ENCODE measurements at places on chromosomes 13 and 19. TPM values are rescaled to one million over a fixed set of nuclear protein-coding genes. Genes with fewer than 3 reads are reported as not detected.
A peak's percentile ranks its signal among the peaks of the same experiment; 100 is the strongest.

FOXO1 gene
- total RNA-seq, result 0.17 TPM

FOXA3 gene
- total RNA-seq, result 4.5 TPM

PALM gene
- 30.0 TPM for total RNA-seq

RNF17 gene
- total RNA-seq, result not detected

PPAN gene
- total RNA-seq, result 77.4 TPM

RFPL4A gene
- 0.49 TPM for total RNA-seq

DNA sequence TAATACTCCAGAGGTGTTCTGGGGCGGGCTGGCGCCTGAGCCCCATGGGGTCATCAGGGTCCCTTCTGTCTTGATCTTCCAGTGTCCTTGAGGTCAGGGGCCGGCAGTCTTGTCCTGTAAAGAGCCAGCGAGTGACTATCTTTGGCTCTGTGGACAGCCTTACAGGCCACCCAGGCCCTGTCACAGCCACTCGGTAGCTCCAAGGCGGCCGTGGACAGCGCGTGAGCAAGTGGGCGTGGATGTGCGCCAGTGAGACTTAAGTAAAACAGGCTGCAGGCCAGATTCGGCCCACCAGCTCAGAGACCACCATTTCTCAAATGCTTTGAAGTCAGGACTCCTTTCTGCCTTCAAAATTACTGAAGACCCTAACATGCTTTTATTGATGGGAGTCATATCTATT is 3.7 kb downstream of the ZNF444 start:
- DNase-seq, result no peak

GRCh38 chr13:77729502-77730221 is 32.2 kb downstream of the SLAIN1 start:
- DNase-seq, result peak; percentile 31

DNA sequence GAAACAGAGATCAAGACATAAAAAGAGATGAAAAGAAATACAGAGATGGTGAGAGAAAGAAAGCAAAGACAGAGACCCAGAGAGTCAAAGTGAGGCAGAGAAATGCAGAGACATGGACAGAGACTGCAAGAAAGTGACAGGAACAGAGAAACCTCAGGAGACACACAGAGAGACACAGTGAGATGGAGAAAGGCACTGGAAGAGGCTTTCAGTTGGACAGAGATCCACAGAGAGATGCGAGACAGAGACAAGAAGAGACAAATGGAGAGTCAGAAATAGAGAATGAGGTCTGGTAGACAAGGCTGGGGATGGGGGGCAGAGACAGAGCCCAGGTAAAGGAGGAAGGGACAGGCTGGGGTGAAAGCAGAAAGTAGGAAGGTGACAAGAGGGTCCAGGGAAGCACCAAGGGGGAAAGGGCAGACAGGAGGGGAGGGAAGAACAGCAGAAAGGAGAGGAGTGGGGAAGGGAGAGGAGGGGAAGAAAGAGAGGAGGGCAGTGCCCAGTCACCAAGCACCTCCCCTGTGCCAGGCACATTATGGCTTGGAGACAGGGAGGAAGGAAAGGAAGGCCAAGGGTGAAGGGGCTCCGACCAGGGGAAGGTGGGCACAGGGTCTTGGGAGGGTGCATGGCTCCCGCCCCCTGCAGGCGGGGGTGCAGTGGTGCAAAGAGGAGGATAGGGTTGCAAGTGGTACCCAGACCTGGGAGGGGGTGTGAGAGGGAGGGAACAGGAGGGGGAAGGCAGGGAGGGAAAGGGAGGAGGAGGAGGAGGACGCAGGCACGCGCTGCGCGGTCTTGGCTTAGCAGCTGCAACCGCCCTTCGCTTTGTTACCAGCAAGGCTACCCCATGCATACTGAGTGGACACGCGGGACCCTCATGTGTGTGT is 38.4 kb downstream of the DEDD2 start:
- DNase-seq, result no peak

DNA sequence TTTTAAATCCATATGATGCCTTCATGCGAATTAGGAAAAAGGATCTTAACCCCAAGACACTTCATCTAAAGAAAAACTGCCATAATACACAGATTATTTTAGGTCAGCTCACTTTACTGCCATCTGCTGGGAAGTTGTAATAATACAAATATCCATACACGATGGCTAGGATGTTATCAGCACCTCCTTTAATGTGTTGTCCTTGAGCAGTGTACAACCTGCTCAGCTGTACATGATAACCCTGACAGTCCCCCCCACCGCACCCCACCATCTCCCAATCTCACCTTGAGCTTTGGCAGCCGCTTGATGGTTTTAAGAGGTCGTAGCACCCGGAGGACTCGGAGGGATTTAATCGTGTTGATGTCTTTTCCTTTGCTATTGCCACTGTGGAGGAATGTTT is 112.2 kb downstream of the IER2 start:
- peak; percentile 68 for DNase-seq

DNA sequence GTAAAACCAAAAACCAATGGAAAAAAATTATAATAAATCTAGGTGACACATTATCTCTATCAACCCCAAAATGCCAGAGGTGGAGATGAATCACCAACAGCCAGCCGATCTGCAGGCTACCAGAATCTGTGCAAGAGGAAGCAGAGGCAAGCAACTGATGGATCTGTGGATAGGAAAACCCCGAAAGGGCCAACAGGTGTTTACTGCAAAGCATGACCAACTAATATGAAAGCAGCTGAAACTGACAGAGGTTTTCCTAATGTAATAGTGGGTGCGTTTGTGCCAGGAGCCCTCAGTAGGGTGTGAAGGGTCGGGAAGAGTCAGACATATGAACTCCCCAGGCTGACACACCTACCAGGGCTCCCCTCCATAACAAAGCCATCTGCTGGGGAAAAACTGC is 554.6 kb downstream of the RFC3 start:
- no peak for DNase-seq

DNA sequence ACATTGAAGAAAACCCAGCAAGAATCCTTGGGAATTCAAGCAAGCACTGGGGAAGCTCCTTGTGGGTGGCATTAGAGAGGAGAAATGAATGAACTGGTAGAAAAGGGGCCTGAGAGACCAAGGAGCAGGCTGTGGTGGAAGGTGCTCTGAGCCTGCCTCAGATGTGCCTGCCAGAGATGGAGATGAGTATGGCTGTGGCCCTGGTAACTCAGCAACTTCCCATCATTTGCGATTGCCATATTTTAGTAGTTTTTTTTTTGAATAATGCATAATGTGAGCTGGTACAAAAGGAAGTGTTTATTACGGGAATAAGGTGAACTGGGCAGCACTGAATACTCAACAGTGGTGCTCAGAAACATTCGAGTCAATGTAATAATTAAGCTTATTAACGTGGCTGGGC is 39.1 kb downstream of the ERICH6B start:
- DNase-seq, result no peak

DNA sequence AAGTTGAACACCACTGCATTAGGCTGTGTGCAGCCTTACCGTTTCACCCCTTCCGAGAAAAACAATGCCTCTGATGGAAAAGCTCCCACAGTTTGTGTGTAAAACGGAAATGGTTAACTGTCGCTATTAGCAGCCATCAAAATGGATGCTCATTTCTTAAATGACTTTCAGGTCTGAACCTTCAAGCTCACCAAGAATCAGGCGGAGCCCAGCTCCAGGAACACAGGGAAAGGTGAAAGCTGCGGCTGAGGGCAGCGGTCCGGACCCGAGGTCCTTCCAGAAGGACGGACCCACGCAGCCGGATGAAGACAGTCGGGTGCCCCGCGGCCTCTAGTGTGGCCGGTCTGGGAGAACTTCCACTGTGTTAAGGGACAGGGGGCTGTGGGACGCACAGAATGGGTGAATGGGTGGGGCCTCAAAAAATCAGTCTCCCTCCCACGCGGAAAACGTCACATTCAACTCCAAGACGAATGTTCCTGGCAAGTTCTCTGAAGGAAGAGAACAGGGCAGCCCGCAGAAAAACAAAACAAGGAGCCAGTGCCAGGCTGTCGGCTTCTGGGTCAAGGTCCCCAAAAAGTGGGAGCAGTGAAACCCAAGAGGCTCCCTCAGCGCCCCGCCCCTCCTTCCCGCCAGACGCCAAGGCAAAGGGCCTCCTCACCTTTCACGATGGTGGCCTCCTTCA is 4.9 kb downstream of the IRS2 start:
- DNase-seq, result no peak

DNA sequence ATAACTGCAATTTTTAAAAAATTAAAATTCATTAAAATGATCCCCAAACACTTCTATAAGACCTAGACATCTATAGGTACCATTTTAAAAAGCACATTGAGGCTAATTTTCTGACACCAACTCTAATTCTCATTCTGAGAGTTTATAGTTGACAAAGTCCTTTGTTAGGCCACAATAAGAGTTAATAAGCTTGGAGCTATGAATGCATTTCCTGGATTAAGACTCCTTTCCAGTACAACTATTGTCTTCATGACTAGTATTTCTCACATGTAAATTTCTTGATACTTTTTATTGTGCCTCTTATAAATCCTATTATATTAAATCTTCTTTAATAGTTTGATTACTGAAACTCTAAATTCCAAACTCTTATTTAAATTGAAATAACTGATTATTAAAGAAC is 340.8 kb downstream of the KLF12 start:
- no peak for DNase-seq

DNA sequence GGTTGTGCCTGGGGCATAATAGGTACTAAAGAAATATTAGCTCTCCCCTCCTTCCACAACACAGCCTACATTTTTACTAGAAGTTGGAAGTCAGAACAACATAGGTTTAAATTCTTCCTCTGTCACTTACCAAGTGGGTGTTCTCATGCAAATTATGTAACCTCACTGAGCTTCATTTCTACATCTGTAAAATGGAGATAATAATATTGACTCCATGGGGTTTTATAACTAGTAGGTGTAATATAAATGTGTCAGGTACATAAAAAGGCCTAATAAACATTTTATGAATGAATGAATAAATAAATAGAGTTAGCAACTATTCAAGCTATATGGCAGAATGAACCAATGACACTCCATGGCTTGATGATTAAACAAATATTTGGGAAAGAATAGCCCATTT is 27.1 kb upstream of the SERP2 start:
- DNase-seq, result no peak

DNA sequence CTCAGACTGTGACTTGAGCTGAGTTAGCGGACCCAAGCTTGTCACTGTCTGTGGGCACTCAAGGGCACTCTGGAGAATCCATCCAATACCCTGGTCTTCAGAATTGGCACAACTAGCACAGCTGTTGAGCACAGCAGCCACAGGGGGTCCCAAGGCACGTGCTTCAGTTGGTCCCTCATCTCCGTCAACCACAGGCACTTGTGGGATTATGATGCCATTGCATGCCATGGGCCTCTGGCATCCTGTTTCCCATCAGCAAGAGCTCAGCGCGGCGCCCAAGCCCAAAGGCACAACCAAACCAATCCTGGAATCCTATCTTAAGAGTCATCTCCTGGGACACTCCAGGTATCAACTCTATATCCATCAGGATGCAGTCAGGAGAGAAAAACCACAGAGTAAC is 3.7 kb upstream of the B3GNT8 start:
- no peak for DNase-seq

DNA sequence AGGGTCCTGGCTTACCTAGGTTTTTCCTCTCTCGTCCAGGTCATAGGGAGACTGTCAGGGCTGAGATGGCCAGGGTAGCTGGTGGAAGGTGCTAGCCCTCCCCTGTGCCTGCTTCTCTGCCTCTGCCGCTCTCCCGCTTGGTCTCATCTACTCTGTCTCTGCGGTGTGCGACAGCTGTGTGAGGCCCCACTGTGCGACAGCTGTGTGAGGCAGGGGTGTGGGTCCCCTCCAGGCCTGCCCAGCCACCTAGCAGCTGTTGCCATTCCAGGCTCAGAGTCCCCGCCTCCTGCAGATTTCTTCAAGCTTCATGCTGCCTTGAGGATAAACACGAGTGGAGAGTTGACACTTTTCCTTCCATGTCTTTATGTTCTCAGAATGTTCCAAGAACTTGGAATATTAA is 53.0 kb downstream of the ARHGEF7 start:
- no peak for DNase-seq

DNA sequence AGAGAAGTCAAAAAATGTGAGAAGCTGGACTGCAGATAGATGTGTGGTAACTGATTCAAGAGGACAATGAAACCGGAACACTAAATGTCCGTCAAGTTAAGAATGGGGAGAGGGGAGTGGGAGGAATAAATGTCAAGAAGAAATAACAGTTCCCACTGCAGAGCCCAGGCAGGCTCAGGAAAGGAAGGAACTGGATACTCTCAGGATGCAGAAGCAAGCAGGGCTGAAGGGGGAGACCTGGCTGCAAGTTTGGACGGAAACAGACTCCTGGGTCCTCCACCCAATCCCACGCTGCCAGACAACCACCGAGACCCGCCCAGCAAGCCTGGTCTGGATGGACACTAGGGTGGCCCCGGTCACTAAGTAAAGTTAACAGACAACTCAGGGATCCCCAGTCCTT is 18.1 kb downstream of the TUBGCP3 start:
- no peak for DNase-seq

DNA sequence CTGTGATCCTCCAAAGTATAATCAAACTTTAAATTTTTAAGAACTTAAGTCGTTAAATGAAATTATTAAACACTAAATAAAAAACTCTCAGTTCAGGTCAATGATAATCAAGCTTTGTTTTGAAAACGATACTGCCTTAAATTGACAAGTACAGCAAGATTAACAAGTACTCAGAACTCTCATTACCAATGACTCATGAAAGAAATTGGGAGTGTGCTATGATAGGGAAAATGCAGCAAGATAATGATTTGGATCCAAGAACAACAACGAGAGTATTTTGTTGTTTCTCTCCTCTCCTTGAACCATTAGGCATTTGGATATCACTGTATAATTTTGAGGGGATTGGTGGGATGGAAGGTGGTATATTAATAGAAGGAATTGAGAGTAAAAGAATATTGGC is 10.2 kb downstream of the N4BP2L2 start:
- no peak for DNase-seq

- DNase-seq, result no peak
These were observed 88.4 kb downstream of the FOXO1 start for GRCh38 chr13:40578055-40578454.

GRCh38 chr19:45164577-45165335 is 4.0 kb upstream of the NKPD1 start:
- no peak for DNase-seq

DNA sequence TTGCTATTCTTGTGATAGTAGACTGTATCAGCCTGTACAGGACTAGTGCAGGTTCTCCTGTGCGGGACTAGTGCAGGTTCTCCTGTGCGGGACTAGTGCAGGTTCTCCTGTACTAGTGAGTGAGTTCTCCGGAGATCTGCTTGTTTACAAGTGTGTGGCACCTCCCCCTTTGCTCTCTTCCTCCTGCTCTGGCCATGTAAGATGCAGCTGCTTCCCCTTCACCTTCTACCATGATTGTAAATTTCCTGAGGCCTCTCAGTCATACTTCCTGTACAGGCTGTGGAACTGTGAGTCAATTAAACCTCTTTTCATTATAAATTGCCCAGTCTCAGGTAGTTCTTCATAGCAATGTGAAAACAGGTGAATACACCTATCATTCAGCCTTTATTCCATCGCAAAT is 289.6 kb downstream of the TEX29 start:
- DNase-seq, result no peak

DNA sequence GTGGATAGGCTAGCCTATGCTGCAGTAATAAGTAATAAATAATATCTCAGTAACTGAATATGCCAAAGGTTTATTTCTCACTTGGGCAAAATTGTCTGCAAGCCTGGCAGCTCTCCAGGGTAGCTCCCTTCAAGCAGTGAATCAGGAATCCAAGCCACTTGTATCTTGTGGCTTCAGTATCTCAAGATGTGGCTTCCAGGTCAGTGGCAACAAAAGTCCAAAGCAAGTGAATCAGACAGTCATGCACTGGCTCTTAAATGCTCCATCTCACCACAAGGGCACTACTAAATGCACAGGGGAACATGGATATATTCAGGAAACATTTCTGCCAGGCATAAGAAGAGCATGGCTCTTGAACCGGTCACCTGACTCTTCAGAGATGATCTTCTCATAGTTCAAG is 126.3 kb downstream of the KCTD12 start:
- no peak for DNase-seq

Measured in G401 (cell line).